Right cardiac atrium (tissue), 5 donors: ENCODE measurements at places on chromosomes 2 and 18. TPM values are rescaled to one million over a fixed set of nuclear protein-coding genes. Genes with fewer than 3 reads are reported as not detected.

VIT gene
- 10.2 TPM for total RNA-seq

PRKD3 gene
- 19.4 TPM for total RNA-seq

TOGARAM2 gene
- total RNA-seq = 28.0 TPM

IL1A gene
- not detected for total RNA-seq

TWIST2 gene
- 4.6 TPM for total RNA-seq

RND3 gene
- 9.1 TPM for total RNA-seq

DNA sequence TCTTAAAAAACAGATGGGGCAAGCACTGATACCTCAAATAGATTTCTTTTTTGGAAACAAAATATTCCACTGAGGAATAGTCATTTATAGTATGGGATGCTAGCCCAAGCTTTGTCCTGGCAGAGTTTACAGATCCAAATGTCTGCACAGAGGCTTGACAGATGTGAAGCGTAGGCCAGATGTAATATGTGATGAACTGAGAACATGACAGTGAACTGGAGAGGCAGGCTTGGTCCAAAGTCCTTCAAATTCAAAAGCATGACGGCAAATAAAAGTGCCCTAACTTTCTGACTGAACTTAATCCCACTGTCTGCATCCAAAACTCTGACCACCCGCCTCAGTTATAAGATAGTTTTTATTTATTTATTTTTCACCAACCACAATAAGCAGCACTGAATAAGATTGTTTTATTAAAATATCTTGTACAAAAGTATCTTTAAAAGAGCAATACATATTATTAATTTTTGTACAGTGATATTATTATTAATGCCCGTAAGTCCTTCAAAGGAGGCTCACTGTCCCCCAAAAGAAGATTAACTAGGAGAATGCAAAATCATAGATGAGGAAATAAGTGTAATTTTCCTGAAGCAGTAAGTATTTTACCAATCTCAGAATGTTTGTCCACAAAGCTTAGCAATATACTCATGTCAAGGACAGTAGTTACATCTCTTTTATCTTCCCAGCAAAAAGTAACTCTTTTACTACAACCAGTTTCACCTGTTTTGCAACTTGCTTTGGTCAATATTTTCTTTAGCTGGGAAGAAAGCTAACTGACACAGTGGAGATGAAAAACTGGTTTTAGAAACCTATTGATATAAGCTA is 10.7 kb upstream of the SPOPL start:
- DNase-seq = no peak

DNA sequence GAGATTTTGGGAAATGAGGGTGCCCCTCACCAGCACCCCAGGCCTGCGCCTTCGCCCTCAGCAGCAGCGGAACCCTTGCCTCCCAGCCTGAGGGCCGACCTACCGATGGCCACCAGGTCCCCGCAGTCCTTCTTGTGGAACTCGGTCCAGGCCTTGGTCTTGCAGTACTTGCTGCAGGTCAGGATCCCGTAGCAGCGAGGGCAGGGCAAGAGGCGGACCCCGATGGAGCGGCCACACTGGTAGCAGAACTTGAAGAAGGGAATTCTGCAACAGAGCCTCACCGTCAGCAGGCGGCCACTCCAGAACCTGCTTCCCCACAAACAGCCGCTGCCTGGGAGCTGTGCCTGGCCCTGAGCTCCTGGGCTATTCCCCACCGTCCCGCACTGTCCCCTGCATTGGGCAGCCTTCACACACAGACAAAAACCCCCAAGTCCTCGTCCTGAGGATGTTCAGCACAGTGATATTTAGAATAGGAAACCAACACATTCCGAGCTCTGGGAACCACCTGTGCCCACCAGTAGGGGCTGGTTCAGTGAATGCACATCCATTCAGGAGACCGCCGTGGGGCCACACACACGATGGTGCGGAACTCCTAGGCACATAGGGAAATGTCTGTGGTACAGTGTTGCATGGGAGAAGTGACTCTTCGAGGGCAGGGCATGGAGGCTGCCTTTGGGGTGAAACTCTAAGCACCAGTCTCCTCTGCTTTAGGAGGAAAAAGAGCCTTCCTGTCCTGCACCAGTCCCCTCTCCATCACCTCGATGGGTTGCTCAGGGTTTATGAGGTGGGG is 45.6 kb downstream of the GPC1 start:
- no peak for DNase-seq

- DNase-seq = no peak
These were observed 136.0 kb downstream of the PTH2R start for GRCh38 chr2:208542465-208543041.

DNA sequence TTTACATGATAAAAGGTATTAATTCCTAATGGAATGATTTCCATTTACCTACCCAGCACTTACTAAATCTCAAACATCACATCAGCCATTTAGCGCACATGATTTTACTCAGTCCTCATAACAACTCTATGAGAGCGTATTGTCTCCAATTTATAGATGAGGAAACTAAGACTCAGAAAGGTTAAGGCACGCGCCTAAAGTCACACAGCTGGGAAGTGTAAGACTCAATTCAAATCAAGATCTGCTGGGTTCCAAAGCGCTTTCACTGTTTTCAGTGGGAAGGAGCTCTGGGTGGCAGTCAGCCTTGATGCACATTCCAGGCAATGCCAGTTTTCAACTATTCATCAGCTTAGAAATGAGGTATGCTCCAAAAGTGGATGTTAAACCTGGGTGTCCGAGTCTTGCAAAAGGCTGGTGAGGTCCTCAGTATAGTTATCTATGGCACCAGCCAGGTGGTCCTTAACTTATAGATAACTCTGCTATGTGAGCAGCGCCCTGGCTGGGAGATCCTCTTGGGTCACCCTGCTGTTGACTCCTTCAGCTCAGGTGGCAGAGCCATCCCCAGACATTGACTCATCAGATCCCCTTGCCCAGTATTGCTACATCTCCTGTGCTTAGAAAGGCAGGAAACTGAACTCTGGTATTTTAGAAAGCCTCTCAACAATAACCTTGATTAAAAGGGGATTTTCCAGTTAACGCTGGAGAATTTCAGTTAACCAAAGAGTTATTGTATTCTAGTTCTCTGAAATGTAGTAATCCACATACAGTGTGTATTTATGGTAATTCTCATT is 47.1 kb downstream of the SLC4A1AP start:
- no peak for DNase-seq

DNA sequence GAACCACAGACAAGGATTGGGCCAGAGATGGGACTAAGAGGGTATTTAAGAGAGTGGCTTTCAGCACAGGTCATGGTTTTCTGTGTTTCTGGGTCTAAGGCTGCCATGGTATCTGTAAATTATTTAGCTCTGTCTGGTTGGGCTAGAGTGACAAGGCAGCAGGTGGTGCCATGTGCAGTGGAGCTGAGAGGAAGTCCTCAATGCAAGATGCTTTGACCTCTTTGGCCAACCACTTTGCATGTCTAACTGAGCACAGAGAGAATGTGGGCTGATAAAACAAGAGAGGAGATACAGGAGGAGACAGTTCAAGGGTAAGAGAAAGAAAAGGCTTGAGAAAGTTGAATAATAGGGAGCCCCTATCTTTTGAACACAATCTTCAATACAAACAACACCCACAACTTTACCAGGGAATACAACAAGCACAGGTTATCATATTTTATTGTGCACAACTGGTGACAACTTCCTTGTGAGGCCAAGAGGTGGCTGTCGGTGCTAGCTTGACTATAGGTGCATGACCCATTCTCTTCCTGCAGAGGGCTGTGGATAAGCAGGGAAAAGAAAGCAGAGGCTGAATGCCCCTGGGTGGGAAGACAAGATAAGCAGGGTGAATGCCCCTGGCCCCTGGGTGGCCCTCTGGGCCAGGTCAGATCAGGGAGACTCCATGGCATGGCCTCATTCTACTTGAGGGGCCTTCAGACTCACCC is 12.3 kb downstream of the FLACC1 start:
- no peak for DNase-seq

GRCh38 chr18:78069784-78070664 is 820.4 kb downstream of the GALR1 start:
- DNase-seq = peak; percentile 27

DNA sequence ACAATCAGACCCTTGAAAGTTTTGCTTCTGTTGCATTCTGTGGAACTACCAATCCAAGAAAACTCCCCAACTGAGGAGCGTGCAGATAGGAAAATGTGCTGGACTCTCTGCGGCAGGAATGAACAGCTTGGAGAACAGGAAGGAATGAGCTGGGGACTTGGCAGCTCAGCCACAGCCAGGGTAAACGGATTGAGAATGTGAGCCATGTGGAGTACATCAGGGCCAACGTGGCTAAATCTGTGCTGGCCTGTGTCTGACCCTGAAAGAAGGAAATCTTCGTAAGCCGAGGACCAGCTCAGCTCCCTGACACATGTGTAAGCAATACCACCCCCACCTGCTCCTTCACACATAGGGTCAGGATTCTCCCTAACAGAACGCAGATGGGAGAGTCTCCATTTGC is 1023.7 kb downstream of the BCL11A start:
- no peak for DNase-seq

DNA sequence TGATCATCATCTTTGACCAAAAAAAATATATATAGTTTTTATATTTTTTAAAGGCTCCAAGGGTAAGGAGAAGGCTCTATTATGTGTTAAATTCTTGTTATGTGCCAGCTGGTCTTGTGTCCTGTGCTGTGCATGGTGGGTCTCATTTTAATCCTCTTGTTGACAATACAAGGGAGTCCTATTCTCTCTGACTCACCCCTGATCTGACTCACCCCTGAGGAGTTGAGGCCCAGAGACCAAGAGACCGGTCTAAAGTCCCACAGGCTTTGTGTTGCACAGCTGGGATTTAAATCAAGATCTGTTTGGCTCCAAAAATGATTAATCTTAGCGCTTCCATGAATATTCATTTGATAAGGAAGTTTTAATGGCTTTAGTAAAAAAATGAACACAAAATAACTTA is 25.7 kb downstream of the MC2R start:
- no peak for DNase-seq

DNA sequence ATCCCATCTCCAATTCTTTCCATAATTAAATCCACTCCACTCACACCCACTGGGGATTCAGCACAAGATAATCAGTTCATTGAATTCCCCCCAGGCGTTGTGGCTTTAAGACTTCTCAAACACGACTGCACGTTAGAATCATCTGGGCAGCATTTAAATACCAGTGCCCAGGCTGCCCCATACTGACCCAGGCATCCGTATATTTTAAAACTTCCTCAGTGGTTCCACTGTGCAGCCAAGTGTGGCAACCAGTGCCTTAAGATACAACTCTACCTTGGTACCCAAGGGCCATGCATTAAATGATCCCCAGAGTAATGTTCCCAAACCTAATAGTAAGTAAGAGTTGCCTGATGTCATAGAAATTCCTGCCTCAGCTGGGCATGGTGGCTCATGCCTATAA is 54.3 kb upstream of the BZW1 start:
- DNase-seq = no peak

DNA sequence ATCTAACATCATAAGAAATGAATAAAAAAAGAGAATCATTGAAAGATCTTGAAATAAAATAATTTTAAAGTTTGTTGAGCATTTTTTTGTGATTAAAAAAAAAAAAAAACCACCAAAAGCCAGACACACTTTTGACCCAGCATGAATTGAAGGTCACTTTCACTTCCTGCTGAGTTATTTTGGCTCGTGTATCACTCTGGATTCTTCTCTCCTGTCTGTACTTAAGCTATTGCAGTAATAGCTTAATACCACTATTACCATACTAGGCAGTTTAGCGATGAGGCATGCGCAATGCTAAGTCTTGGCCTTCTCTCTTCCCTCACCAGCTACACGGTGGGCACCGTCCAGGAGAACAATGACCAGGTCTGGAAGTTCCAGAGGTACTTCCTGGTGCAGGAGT is 54.5 kb upstream of the SPP2 start:
- no peak for DNase-seq

DNA sequence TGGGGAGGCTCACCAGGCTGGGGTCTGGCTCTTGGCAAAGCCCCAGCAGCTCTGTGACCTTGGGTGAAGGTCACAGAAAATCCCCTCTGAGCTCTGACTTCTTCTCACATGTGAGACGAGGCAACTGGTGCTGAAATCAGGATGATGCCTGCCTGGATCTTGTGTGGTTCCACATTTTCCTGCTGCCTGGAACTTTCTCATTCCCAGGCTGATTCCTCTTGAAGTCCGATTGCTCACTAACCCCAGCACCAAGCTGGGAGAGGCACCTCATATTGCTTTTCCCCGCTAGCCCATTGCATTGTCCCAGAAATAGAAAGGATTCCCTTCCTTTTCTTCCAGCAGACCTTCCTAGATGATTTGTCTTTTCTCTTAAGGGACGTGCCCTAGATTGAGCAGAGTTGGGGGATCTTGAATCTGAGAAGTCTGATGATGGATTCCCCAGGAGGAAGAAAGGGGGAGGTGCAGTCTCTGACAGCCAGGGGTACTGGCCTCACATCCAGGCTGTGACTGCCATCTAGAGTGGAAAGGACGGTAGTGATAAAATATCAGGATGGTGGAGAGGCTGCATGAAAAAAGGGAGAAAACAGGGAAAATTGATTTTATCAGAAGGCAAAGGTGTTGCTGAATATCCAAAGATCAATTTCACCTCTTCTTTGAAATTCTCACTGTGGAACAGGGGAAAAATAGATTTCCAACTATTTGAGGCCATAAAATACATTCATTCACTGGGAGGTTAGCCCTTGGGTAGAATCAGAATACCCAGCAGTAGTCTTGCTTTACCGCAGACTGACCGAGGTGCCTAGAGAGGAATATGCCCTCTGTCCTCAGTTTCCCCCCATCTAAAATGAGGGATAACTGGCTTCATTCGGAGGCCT is 96.3 kb downstream of the FAM210A start:
- DNase-seq = no peak

DNA sequence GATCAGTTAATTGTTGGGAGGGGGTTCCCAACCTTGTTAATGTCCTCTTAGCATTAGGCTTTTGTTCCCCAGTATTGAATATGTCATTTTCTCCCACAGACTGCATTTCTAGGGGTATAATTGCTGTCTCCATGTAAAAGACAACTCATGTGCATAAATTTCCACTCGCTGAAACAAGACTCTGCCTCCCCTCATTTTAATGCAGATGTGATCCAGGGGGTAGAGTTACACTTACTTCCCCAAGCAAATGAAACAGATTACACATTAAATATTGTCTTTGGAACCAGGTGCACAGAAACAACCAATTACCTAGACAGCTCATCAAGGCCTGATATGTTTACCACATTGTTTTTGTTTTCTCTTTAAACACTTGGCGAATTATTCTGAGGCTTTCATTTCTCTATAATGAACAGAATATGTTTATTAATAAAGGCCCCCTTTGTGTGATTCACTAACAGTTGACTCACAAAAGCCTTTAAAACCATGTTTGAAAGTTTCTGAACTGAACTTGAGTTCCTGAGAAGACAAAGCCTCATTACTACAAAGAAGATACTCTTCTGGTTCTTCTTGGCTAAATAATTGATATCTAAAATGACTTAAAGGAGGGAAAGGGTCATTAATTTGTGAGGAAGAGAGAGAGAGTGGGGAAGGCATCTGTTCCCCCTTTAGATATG is 15.0 kb upstream of the ACVR1 start:
- no peak for DNase-seq

- DNase-seq = peak; percentile 14
These were observed 9.7 kb downstream of the RAB11FIP5 start for GRCh38 chr2:73103018-73103542.

- DNase-seq = no peak
These were observed 471.9 kb upstream of the TNP1 start for GRCh38 chr2:217331523-217332416.

- no peak for DNase-seq
These were observed 572.0 kb upstream of the LINC00305 start for GRCh38 chr18:64720781-64721464.
